Activated T-cell treated with anti-CD3 and anti-CD28 coated beads for 48 hours (primary cell): ENCODE measurements at places on chromosomes 3 and 15.

GRCh38 chr3:56975567-56975966 is 84.9 kb upstream of the SPATA12 start:
- no peak for DNase-seq

DNA sequence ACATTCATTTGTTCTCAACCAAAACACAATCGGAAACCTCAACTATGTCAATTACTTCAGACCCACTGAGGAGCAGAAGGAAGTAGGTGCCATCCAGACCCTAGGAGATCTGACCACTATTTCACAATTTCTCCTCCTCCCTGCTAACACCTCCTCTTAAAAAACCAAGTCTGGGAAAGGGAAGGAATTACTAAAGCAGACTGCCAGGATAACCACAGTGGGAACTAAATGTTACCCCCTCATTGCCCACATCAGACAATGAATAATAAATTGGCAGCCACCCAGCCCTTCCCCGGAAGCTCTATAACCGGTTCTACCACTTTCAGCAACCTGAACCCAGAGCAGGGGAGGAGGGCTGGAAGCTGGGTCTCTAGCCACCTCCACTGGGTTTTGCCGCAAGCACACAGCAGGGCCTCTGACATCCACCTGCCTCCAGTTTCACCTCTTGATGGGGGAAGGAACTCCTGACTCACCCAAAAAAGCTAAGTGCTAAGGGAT is 17.6 kb downstream of the C15orf62 start:
- DNase-seq = peak; percentile 50

DNA sequence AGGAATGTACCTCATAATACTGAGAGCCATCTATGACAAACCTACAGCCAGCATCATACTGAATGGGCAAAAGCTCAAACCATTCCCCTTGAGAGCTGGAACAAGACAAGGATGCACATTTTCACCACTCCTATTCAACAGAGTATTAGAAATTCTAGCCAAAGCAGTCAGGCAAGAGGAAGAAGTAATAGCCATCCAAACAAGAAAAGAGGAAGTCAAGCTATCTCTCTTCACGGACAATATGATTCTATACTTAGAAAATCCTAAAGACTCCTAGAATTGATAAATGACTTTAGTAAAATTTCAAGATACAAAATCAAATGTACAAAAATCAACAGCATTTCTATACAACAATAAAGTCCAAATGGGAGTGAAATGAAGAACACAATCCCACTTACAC is 30.2 kb downstream of the OCA2 start:
- DNase-seq = no peak

DNA sequence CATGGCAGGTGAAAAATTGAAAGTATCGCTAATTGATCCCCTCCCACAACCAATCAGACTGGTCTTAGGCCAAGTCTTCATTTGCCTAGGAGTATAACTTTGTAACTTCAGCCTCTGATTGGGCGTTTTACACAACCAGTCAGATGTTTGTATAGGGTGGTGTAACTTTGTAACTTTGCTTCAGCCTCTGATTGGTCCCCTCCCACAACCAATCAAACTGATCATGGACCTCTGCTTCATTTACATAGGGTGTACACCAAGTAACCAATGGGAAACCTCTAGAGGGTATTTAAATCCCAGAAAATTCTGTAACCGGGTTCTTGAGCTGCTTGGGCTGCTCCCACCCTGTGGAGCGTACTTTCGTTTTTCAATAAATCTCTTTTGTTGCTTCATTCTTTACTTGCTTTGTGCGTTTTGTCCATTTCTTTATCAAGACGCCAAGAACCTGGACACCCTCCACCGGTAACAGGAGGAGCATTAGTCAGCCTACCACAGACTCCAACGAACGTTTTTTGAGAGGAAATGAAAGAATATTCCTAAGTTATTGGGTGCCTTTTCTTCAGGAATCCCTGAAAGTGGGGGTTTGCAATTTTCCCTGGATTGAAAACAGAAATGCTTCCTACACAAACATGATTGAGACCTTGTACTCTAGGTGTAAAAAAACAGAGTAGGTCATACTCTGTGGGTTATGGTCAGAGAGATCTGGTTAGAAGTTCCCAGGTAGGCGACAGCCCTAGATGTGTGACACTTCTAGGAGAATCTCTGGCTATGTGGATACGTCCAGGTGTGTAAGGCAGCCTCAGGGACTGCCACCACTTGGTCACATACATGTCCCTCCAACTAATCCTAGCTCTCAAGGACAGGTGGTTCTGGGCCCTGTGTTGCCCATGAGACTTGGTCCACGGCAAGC is 5.5 kb upstream of the SACM1L start:
- DNase-seq = no peak

- no peak for DNase-seq
Observed at GRCh38 chr3:125107363-125107762, 51.6 kb upstream of the HEG1 start.

GRCh38 chr15:65611888-65612615 is 1.1 kb upstream of the INTS14 start:
- DNase-seq = no peak

DNA sequence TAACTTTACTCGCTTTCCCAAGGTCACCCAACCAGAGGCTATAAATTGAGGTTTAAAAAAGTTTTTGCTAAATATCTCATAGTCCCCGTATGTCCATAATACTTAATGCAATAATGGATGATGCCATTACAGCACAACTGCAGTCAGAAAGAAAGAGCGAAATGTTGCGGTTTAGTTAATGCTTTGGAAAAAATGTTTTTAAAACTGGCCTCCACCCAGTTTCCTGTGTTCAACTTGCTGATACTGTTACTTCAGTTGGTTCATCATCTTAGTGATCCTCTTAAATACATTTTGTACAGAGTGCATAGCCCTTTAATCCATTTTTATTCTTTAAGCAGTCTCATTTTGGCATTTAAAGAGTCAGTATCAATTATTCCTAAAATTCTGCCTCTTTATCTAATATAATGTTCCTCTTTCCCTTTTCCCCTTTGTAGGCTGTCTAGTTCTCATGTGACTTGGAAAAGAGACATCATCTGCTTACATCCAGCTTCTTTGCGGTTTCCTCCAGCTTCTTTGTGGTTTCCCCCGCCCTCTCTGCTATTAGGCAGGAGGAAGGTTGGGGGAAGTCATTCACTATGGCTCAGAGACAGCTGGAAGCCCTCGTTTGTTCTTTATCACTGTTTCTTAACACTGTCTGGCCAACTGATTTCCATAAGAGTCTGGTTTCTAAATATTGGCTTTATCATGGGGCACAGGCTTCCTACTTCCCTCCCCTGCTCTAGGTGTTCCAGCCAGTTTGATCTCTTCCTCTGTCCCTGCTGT is 154.3 kb downstream of the GOLIM4 start:
- no peak for DNase-seq

- DNase-seq = no peak
Observed at GRCh38 chr3:46359733-46360493, 6.0 kb downstream of the CCR2 start.

DNA sequence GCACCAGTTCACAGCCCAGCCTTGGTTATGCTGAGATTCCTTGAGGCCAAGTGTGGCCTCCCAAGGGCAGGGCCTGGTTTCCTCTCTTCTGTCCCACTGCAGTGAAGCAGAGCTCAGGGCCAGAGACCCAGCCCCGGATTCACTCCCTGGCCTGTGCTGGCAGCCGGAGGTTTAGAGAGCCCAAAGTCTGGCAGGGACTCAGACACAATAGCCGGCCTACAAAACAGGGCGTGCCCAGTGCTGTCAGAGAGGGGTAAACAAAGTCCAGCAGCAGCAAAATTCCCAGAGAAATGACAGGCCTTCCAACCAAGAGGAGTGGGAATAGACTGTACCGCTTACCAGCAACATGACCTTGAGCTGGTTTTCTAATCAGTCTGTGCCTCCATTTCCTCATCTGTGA is 14.0 kb downstream of the VIPR1 start:
- no peak for DNase-seq

DNA sequence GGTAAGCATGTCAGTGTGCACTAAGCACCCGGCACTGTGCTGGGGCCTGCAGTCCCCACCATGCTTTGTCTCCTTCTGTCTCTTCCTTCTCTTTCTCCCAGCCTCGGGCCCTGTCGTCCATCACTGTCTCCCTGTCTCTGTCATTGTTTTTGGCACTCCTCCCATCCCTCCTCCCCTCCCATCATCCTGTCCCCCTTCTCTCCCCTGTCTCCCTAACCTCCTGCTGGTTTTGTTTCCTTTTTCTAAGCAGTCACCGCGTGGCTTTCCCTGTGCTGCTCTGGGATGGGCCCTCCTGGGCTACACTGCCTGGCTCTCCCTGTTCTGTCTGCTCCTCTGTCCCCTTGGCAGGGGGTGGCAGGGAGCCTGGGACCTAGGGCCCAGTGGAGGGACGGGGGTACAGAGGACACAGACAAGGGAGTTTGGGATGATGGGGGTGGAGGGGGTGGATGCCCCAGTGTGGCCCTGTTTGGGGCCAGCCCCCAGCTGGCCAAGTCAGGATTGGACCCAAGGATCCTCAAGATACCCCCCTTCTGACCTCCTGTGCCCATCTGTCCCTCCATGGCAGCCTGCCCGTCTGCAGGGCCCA is 5.7 kb downstream of the CHST13 start:
- DNase-seq = no peak

DNA sequence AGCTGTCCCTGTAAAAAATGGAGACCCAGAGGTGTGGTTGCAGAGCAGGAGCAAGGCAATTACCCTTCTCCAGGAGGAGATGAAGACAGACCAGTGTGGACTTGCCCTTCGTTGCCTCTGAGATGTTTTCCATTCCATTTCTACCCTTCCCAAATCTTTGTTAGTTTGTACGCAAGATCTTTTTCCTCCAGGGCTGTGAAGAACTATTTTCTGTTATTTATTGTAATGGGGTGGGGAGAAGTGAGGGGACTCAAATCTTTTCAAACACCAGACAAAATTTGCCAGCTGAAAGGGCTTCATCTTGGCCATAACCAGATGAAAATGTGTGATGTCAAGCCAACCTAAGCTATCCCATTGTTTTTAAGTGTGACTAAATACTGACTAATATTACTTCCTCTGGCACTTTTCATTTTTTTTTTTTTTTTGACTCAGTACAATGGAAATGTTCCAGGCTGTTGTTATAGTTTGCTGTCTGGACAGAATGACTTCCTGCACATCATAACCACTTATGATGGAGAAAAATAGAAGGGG is 271.3 kb upstream of the TPRG1 start:
- DNase-seq = no peak

GRCh38 chr15:34753236-34753894 is 1.4 kb downstream of the GJD2 start:
- DNase-seq = no peak

- DNase-seq = no peak
Observed at GRCh38 chr3:15899388-15899787, 101.6 kb upstream of the ANKRD28 start.

DNA sequence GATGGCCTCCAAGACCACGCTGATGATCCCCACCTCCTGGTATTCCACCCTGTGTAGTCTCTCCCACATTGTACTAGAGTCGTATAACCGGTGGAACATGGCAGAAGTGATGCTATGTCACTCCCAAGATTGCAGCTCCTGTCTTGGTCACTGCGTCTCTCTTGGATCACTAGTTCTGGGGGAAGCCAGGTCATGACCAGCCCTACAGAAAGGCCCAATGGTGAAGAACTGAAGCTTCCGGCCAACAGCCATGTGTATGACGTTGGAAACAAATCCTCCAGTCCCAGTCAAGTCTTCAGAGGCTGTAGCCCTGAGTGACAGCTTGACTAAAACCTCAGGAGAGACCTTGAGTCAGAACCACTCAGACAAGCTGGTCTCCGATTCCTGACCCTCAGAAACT is 61.9 kb upstream of the FNDC3B start:
- no peak for DNase-seq

DNA sequence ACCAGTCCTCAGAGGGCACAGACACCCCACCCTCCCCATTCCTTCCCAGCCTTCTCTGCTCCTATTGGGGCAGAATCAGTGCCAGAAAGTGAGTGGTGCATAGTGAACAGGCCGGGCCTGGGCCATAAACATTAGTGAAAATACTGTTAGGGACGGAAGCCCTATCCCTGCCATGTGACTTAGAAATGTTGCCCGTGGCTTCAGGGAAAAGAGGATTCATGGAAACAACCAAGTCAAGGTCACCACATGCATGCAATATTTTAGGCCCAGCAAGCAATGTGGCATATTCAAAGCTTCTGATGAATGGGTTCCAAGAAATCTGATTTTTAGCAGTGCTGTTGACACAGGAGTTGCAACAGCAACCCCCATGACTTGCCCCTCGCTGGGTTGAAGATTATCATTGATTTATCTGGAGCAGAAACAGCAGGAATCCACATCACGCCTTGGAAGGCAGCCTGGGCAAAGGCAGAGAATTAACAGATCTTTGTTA is 52.3 kb downstream of the CCNL1 start:
- DNase-seq = no peak

DNA sequence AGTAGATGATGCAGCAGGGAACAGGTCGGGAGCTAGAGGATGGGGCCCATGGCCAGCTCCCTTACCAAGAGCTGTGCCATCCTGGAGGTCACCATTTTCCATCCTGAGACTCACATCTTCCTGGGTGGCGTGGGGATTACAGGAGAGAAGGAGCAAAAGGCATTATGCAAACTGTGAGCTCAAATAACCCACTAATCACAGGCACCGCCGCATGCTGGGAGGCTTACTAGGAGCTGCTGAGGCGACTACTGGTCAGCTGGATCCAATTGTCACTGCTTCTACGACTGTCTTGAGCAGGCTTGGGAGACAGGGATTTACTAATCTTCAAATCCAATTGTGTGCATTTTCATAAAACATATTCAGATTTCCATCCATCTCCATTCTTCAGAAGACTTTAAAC is 12.5 kb upstream of the KBTBD12 start:
- DNase-seq = no peak
